ENCODE measurements at places on chromosomes 1 and 21. TPM values are rescaled to one million over a fixed set of nuclear protein-coding genes. Genes with fewer than 3 reads are reported as not detected.

The SLC22A15 gene
- 3.3 TPM for total RNA-seq

The LRRC53 gene
- total RNA-seq: not detected

The ARV1 gene
- 24.1 TPM for total RNA-seq

The ADGRL4 gene
- 0.21 TPM for total RNA-seq

The CHI3L1 gene
- 0.09 TPM for total RNA-seq
